ENCODE measurements at places on chromosomes 4 and X.

DNA sequence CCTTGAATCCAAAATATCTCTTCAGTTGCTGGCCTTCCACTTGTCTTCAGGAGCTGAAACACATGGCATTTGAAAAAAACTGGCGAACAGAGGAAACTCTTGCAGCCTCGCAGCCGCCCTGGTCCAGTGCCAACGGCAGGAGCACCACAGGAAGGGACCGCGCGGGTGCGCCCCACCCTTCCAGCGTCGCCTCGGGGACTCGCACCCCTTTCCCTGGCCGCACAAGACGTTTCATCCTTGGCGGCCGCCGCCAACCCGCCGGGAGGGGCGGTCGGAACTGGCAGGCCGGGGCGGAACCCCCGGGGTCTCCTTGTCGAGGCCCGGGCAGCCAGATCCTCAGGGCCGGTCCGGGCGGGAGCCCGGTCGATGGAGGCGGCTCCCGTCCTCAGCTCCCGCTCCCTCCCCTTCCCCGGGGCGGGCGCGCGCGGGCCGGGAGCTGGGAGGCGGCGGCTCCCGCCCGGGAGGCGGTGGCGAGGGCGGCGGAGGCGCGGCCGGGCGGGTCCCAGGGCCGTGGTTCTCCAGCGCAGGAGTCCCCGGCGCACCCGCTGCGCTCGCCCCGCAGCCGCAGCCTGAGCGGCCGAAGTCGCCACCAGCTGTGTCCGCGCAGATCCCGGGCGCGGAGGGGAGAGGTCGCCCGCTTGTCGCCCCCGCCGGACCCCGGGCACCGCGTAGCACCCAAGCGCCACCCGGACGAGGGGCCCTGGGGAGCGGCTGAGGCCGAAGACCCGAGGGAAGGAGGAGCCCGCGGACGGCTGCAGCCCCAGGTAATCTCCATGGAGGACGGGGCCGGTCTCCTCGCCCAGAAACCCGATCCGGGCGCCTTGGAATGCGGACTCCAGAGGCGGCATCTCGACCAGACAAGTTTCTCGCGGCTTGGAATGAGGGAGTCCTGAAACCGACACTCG, 886 bp upstream of the NDST3 start:
- DNase-seq = no peak

DNA sequence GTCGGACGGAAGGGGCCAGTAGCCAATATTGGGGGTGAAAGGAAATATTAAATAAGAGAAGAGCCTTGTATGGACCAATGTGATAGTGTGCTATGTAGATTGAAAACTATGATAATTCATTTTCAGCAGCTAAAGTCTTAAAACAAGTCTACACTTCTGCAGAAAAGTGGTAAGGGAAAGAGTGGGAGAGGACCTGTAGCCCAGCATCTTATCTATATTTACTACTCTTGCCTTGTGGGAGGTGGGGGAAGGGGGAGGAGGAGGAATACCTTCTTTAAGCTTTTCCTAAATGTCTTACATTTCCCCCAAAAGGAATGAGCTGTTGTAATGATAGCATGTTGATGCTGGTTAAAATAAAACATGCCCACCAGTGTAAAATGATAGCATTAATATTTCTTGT, 220.0 kb upstream of the SPRY1 start:
- DNase-seq = no peak

GRCh38 chr4:70743731-70744130, 22.0 kb downstream of the RUFY3 start:
- DNase-seq = no peak

DNA sequence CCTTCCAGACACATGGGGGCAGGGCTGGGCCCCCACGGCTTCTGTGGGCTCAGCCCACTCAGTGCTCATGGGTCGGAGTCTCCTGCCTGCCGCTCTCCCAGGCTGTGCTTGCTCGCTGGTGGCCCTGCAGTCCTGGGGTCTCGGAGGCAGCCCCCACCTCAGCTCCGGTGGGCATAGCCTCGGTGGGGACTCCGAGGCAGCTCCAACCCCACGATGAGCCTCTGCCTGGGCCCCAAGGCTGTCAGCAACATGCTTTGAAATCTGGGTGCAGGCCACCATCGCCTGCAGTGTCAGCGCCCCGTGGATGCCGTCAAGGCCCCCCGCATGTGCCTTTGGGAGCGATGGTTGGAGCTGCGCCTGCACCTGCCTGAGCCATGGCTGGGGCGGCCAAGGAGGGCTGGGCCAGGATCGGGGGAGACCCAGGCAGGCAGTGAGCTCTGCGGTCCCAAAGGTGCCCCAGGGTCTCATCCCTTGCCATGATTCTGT, 30.2 kb upstream of the SPON2 start:
- DNase-seq = no peak

- no peak for DNase-seq
These were observed 37.6 kb downstream of the THOC2 start for GRCh38 chrX:123695242-123695641.

- DNase-seq = peak; percentile 26
These were observed 40.4 kb upstream of the TLR2 start for GRCh38 chr4:153643406-153644383.

- no peak for DNase-seq
These were observed 50.5 kb upstream of the ADGRG2 start for GRCh38 chrX:19172741-19173140.
